AG10803 (cell line): ENCODE measurements at places on chromosomes 1 and 21.

DNA sequence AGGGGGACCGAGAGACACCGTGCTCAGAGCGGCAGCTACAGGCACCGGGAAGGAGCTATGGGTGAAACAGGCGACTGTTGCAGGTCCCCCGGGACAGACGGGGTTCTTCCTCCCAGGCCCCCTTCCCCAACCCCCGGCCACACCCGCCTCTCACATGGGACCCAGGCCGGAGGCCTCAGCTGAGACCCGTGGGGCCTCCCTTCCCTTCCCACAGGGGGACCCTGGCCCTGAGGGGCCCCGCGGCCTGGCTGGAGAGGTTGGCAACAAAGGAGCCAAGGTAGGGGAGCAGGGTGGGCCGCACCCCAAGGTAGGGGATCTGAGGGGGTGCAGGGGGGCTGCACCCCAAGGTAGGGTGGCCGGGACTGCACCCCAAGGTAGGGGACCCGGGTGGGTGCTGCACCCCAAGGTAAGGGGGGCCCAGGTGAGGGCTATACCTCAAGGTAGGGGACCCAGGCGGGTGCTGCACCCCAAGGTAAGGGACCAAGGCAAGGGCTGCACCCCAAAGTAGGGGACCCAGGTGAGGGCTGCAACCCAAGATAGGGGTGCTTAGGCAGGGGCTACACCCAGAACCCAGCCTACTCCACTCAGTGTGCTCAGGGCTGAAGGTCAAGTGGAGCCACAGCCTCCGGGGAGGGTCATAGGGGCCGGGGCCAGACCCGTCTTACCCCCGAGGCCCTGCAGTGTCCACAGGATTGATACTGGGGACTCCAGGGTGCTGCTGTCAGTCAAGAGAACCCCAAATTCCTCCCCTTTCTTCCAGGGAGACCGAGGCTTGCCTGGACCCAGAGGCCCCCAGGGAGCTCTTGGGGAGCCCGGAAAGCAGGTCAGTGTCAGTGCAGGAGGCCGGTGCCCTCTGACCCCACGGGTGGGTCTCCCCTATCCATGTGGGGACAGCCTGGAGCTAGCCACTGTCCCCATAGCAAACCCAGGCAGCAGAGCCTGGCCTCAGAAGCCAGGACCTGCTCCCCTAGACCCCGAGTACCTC lies 22.7 kb downstream of the COL6A2 start:
- DNase-seq, result no peak

DNA sequence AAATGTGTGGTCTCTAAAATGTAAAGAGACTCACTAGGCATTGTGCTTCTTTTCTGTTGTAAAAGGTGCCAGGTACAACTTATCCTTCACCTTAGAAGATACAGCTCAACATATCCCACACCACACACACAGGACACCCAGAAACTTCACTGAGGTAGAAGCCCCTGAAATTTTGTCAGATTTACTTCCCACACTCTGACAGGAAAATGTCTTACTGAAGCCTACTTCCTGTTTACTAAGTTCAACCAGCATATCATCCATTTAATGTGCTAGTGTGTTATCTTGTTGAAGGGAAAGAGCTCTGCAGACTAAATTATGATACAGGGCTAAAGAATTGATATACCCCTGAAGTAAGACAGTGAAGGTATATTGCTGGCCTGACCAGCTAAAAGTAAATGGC lies 39.9 kb upstream of the INSL5 start:
- no peak for DNase-seq

DNA sequence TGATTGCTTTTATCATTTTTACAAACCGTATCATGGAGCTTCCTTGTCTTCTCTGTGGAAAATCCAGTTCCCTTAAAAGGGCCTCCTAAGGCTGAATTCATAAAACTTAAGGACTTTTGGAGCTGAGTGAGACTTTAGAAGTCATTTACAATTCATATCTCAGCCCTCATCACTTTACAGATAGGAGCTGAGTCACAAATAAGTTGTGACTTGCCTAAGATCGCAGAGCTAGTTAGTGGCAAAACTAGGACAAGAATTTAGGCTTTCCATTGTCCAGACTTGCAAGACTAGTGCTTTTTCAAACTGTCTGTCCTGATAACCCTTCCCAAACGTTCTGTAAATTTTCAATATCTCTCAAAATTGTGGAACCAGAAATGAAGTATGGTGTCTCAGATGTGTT lies 37.3 kb downstream of the C1orf21 start:
- DNase-seq, result no peak

- DNase-seq, result no peak
These were observed 609.6 kb upstream of the NEGR1 start for GRCh38 chr1:72891976-72892375.

GRCh38 chr1:202956969-202957368 lies 1.1 kb downstream of the ADIPOR1 start:
- DNase-seq, result no peak

DNA sequence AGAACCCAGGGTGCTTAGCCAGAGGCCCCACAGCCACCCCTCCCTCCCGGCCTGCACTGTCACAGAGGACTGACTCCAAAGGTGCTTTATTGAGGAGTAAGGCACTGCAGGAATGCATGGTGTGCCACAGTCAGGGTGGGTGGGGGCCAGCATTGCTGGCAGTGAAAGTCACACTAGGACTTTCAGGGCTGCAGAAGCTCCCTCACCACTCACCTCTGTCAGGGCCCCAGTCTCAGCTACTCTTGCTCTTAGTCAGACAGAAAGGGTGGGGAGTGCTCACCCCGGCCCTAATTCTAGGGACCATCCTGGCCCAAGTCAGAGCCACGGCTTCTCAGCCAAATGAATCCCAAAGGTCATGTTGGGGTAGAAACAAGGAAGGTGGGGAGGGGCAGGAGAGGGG lies 19.4 kb downstream of the KNCN start:
- no peak for DNase-seq
